ENCODE measurements at places on chromosomes 1 and 21.

GRCh38 chr1:208351838-208352237 lies 107.7 kb upstream of the PLXNA2 start:
- DNase-seq = no peak

- DNase-seq = no peak
These were observed 33.5 kb upstream of the UTS2 start for GRCh38 chr1:7886405-7886745.

DNA sequence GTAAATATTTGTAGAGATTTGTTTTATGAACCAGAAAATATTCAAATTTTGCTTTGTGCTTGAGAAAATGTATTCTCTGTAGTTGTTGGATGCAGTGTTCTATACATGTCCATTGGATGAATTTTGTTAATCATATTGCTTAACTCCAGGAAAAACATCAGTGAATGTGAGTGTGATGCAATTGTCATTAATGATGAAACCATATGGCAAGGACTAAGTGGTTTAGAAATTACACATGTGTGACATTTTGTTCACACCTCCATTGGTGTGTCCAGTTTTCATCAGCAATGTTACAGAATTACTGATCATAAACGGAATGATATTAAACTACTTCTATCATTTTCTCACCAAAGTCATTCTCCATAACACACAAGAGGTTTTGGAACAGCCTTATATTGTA lies 151.8 kb upstream of the ST6GALNAC5 start:
- DNase-seq = no peak

DNA sequence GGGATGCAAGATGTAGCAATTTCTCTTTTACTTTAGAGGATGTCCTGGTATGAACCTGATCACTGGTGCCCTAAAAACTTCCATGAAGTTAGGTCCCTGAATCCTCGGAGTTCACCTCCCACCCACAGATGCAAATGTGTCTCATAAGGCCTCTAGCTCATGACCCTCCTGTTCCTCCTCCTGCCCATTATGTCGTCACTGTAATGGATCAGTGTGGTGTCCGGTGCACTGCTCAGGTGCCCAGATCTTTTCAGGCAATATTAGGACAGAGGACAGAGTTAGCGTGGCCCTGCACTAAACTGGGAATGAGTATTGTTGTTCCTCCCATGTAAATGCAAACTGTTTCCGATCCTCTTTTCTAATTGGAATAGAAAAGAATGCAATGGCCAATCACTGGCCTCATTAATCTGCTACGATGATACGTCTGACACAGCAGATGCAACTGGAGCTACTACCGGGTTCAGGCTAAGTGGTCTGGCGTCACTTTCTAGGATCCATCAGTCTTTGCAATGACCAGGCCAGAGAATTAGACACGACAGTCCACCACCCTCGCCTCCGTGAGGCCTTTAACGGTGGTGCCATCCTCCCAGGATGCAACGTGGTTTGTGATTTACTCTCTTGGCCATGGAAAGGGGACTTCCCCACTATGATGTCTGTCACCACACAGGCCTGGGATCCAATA lies 3.4 kb upstream of the COL6A2 start:
- peak; percentile 6 for DNase-seq

- no peak for DNase-seq
These were observed 336.6 kb upstream of the LYPLAL1 start for GRCh38 chr1:218837051-218837450.

GRCh38 chr1:67850151-67850551 lies 16.9 kb upstream of the GNG12 start:
- peak; percentile 18 for DNase-seq

DNA sequence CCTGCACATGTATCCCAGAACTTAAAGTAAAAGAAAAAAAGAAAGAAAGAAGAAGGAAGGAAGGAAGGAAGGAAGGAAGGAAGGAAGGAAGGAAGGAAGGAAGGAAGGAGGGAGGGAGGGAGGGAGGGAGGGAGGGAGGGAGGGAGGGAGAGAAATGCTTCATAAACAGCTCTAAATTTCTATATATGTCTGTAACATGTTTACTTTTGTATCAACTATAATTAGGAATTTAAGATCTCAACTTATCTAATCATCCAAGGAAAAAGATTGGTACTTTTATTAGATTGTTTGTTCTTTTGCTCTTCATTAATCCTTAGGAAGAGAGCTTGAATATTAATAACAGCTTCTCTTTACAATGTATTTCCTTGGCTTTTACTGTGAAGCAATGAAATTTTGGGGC lies 195.4 kb upstream of the PRMT6 start:
- DNase-seq = no peak

- DNase-seq = no peak
These were observed 9.5 kb downstream of the SLC6A9 start for GRCh38 chr1:44021581-44022321.

GRCh38 chr21:43861706-43862105 lies 3.3 kb upstream of the AGPAT3 start:
- DNase-seq = no peak

- no peak for DNase-seq
These were observed 264.3 kb upstream of the PLD5 start for GRCh38 chr1:242788771-242789170.

DNA sequence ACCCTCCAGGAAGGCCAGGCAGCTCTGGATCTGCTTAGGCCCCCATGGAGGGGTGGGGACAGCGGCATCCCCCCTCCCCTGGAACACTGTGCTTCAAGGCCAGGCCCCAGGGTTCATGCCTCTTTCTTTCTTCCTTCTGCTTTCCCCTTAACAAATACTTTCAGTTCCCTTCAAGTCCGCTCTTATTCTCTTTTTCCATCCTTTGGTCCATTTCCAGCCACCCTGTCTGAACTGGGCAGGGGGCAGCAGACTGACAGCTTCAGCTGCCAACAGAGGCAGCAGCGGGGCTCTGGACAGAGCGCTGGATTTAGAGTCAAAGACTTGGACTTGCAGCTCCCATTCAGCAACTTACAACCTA lies 1.1 kb upstream of the CD244 start:
- no peak for DNase-seq

- no peak for DNase-seq
These were observed 156.3 kb downstream of the SNX7 start for GRCh38 chr1:98817821-98818220.

- DNase-seq = no peak
These were observed 22.3 kb downstream of the ACP6 start for GRCh38 chr1:147647796-147648633.

DNA sequence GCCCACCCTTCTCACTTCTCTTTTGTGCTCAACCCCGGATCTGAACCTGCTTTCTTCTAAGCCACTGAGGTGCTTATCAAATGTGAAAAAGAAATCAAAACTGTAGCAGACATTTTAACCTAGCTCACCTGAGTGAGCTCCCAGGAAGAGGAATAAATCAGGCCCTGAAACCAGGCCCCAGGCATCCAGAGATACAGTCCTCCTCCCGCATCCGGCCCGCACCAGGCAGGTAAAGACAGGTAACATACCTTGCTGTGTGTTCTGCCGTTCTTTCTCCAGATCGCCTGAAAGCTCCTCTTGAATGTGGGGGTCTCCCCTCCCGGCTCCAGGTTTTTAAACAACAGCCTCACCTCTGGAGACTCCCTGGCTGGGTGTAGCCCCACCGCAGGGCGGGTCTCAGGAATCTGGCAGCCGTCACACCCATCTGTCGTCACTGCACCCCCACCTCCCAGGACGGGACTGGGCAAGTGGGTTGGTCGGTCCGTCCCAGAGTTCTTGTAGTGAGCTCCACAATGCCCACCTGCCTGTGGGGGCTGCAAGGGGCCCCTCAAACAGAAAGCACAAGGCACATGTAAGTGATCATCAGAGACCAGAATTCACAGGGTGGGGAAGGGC lies at the start of gene LAMB3:
LAMB3 (minus strand) TSS at position 305 of the 615 bp plus-strand sequence. CDS start 1,481 bp downstream, outside the sequence.
- DNase-seq = no peak

All from GM10248 (cell line).